ENCODE measurements at places on chromosomes 5 and 9.

DNA sequence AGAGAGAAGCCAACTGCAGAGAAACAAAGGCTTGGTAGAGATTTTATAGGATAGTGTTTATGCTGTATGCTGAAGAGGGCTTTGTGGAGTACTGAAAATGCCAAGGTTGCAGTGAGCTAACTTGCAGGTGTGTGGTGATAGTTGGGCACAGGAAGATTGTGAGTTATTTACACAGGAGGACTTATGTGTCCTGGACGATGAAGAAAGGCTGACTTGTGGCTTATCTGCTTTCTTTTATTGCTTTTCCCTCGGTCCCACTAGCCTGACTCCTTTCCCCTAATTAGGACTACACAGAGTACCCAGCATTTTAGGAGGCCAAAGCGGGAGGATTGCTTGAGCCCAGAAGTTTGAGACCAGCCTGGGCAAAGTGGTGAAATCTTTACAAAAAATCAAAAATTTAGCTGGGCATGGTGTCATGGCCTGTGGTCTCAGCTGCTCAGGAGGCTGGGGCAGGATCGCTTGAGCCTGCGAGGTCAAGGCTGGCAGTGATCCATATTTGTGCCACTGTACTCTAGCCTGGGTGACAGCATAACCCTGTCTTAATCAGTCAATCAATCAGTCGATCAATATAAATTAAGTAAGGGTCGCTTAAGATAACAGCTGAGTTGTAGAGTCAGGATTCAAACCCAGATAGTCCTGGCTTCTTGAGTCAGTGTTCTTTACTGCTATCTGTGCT lies 61.9 kb downstream of the UBE2R2 start:
- no peak for DNase-seq

DNA sequence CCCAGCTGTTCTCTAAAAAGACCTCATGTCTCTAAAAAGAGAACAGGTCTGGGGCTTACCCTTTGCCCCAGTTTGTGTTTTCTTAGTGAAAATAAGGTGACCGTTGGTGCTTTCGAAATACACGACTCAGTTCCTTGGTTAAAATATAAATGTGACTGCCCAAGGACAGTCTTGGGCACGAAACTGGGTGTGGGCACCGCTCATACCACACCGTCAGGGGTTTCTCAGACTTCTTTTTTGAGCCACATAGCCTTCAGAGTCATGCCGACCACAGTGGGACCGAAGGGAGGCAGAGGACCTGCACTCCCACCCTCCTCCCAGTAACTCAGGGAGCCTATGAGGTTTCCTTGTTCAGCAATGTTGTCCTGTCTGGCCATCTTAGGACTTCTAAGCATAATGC lies 6.5 kb downstream of the SNX18 start:
- no peak for DNase-seq

DNA sequence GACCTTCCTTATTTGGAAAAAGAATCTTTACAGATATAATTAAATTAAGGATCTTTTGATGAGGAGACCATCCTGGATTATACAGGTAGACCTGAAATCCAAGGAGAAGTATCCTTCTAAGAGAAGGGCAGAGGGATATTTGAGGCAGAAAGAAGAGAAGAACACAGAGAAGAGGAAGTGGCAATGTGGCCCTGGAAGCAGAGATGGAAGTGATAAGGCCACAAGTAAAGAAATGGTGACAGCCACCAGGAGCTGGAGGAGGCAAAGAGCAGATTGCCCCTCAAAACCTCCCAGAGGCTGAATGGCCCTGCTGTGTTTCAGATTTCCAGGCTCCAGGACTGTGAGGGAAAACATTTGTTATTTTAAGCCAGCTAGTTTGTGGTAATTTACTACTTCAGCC lies 93.0 kb upstream of the ANKRD55 start:
- no peak for DNase-seq

DNA sequence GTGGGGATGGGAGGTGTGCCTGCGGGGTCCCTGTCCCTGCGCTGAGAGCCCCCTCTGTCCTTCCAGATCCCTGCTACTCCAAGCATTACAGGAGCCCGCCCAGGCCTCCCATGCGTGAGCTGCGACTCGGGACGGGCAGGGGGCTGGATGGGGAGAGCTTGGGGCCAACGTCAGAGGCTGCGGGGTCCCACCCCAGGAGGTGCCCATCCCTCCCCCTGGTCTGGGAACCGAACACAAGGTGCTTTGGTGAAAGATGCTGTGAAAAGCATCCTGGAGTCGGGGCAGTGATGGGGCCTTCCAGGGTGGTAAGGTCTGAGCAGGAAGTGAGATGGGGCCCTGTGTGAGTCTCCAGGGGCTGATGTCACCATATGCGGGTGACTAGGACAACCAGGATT lies 2.7 kb downstream of the LCN9 start:
- DNase-seq: no peak

DNA sequence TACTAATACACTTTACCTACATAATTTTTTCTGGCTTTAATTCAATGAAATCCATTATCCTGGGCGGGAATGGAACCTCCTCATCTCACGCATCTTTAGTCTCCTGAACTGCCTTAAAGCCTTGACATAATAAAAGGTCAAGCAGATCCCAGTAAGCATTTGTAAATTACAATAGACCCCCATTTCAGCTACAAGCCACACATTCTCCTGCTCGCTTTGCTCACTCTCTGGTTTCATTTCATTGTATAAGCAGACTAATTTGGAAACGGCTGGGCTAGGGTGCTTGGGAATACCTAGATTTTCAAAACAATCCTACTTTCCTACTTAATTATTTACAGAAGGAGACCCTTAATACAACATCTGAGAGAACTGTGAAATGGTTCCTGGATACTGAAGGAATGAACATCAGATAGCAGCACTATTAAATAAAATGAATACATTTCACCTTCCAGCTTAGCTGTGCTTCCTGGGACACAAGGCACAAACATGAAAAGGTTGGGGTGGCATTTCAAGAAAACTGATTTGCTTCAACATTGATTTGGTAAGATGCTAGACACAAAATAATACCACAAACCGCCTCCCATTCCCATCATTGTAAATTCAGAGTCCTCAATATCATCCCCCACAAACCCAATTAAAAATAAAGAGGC lies 1.5 kb downstream of the JAKMIP2 start:
- DNase-seq: no peak

DNA sequence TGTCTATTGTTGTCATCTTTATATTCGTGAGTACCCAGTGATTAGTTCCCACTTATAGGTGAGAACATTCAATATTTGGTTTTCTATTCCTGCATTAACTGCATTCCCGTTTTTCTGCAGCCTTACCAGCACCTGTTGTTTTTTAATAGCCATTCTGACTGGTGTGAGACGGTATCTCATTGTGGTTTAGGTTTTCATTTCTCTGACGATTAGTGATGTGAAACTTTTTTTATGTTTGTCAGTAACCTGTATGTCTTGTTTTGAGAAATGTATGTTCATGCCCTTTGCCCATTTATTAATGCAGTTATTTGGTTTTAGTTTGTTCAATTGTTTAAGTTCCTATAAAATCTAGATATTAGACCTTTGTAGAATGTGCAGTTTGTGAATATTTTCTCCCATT lies 546.0 kb upstream of the RORB start:
- DNase-seq: no peak

DNA sequence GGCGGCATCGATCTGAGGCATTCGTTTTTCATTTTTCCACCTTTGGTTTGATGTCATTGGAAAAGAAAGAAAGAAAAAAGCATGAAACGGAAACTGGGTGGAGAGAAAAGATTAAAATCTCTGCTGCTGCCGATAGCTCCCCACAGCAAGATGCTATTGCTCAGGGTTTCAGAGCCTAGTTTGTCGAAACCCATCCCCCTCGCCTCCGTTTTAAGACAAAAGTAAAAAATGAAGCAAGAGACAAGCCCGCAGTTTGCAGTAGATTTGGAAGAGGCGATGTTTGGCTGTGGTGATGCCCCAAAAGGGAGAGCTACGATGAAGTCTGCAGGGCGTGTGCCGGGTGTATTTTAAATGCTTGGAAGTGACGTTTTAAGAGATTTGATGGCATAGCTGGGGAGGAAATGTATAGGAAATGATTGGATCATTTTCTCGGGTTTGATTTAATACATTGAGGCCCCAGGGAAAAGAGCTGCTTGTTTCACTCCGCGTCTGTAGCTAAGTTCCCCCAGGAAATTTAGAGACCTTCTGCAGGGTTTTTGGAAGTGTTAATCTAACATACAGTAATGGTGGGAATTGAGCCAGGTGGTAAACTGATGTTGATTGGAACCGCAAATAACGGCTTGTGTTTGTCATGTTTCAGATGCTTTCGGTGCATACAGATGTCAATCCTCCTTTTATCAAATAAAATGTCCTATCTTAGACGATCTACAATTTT lies 909 bp downstream of the NDFIP1 start:
- DNase-seq: no peak

DNA sequence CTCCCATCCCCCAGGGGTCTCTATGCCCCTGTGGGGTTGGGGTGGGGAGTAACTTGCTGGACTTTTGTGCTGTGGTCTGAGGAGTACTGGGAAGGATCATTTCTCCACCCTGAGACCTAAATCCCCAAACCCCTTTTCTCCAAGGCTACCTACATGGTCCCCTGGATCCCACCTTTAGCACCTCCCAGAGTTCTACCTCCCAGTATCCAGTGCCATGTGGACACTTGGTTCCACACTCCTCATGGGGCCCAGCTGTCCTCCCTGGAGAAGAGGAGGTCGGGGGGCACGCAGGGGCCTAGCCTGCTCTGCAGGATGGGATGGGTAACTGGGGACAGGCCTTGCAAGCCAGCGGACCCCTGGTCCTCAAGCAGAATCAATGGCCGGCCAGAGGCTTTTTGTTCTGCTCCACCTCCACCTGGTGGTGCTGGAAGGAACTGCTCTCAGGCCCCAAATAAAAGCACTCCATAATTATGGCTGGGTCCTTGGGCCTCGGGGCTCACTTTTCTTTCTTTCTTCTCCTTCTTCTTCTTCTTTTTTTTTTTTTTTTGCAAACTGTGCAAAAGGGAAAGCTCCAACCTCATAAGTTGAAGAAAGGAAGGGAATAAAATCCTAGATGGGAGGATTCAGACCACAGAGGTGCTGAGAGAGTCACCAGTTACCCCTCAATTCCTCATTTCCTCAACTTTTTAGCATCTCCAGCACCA lies 68.4 kb downstream of the PSD2 start:
- no peak for DNase-seq

DNA sequence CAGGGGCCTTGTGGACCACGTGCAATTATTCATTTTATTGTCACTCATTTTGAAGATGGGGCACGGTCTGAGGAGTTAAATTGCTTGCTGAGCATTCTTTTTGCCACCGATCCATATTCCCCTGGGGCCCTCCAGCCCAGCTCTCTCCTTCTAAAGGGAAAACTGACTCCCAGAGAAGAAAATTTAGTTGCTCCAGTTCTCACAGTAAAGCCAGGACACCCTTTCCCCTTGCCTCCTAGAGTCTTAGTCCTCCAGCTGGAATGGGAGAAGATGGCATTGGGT lies 1.0 kb upstream of the PANK3 start:
- no peak for DNase-seq

DNA sequence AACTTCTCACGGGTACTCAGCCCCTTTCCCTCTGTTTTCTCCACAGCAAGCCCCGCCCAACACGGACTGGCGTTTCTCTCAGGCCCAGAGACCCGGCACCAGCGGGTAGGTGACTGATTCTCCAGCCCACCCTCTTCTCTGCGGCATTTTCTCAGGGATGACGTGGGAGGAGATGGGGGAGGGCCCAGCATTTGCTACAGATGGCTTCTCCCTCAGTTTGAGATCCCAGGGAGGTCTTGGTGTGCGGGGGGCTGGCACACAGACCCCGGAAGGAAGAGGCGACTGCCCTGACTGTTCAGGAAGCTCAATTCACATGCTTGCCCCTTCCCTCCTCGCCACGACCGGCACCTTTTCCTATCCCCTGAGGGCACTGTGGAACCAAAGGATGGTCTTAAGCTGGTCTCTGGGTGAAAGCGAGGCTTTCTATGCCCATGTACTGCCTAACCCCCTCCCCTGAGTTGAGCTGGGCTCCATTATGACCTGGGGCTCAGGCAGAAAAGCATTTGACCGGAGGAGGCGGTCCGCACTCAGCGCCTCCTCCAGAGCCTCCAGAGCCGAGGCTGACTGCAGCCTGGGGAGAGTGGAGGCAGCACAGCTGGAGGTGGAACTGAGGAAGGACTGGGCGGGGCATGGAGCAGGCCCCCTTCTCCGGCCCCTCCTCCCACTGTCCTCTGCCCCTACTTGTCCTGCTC lies 6.0 kb downstream of the PCDHGC5 start:
- DNase-seq: no peak

DNA sequence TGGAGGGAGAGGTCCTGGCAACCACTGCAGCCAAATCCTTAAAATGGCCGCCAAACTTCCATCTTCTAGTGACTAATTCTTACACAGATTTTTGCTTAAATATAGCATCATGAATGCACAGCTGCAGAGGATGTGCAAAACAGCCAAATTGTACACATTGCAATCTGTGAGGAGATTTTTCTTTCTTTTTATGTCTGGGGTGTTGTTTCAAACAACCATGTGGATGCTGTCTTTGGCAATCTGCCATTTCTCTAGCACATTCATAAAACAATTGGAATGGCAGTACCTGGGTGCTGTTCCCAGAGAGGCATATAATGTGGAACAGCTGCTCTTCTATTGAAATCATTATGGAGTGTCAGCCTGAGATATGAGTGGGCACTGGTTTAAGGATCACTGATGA lies 1082.9 kb upstream of the SEMA6A start:
- DNase-seq: no peak
